ENCODE measurements at places on chromosomes 4 and X.

- no peak for DNase-seq
These were observed 40.4 kb downstream of the ATXN3L start for GRCh38 chrX:13279279-13280018.

- DNase-seq = no peak
These were observed 189.6 kb downstream of the GPAT3 start for GRCh38 chr4:83725336-83726085.

- no peak for DNase-seq
These were observed 356.0 kb upstream of the RASGEF1B start for GRCh38 chr4:81827577-81828202.

GRCh38 chr4:169084954-169085353, 74.9 kb upstream of the CBR4 start:
- no peak for DNase-seq

DNA sequence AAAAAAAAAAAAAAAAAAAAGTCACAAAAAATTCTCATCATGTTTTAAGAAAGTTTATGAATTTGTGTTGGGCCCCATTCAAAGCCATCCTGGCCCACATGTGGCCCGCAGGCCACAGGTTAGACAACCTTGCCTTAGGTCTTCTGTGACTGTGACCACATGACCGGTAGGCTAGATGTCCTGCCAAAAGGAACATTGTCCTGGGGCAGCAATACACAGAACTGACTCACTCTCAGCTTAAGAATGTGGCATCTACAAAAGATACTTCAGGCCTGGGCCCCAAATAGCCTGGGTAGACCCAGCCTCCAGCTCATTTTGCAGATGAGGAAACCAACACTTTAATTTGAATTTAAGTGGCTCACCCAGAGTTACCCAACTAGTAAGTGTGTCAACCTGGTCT, 10.0 kb downstream of the AWAT2 start:
- no peak for DNase-seq

- DNase-seq = no peak
These were observed 106.3 kb upstream of the MID1 start for GRCh38 chrX:10726647-10727046.

GRCh38 chr4:80252427-80252826, 14.0 kb upstream of the FGF5 start:
- DNase-seq = no peak

DNA sequence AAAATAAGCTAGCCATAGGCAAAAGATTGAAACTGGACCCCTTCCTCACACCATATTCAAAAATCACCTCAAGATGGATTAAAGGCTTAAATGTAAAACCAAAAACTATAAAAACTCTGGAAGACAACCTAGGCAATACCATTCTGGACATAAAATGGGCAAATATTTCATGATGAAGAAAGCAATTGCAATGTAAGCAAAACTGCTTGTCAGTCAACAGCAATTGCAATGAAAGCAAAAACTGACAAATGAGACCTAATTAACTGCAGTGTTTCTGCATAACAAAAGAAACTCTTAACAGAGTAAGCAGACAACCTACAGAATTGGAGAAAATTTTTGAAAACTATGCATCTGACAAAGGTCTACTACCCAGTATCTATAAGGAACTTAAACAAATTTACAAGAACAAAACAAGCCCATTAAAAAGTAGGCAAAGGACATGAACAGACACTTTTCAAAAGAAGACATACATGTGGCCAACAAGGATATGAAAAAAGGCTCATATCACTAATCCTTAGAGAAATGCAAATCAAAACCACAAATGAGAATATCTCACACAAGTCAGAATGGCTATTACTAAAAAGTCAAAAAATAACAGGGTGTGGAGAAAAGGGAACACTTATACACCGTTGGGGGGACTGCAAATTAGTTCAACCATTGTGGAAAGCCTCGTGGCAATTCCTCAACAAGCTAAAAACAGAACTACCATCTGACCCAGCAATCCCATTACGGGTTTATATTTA, 46.7 kb downstream of the CFAP299 start:
- no peak for DNase-seq
